ENCODE measurements at places on chromosomes 11 and 22.
A peak's percentile ranks its signal among the peaks of the same experiment; 100 is the strongest.

DNA sequence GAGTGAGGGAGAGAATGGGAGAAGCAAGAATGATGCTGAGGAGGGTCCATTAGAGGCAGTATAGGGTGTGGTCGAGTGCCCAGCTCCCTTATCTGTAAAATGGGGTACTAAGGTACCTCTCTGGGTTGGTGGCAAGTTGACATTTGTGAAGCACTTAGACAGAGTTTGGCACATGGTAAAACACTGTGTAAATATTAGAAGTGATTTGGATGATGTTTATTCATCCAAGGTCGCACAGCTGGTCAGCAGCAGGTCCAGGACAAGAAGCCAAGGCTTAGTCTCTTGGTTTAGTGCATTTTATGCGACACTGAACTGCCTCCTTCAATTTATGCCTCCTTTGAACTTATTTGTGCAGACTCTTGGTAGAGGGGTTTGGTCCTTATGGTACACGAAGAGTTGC lies 19.4 kb downstream of the KREMEN1 start:
- DNase-seq: no peak

GRCh38 chr11:106076171-106076918 lies 802 bp downstream of the KBTBD3 start:
- DNase-seq: peak; percentile 1

DNA sequence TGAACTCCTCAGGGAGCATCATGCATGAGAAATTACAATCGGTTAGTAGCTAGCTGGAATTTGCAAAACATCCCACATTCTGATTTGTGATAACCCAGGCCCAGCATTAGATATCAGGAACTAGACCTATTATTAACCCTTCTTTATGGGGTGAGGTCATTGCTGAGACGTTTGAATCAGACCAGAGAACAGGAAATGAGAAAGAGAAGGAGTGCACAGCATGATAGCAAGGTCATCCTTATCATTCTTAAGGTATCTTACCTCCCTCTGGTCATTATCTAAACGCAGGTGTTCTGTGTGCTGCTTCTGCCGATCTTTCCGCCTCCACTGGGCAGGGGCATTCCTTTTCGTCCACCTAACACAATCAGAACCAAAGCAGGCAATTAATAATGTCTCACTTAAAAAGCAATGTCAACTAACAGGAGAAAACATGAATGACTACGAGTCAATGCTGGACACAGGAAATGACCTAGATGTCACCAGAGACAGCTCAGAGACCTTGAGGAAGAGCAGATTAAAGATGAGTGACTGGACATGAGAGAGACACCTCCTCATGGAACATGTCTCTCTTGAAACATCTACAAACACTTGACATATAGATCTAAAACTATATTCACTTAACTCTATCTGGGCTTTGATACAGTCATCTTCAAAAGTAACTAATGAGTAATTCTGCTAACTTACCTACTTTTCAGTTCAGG lies 78.3 kb upstream of the SCUBE2 start:
- DNase-seq: no peak

DNA sequence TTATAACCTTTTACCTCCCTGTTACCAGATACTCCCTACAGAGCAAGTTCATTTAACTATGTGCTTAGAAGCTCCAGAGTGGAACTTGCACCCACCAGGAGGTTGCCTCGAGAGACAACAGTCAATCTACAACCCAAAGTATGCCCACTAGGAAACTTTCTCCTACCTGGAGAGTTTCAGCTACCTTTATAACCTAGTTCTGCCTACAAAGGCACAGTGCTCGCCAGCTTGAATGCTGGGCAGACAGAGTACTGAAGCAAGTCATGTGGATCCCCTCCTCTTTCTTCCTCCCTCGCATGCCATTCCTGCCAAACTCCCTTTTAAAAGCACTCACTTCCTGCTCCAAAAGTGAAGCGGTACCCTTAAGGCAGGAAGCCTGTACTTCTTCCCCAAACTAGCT lies 258.9 kb downstream of the SWAP70 start:
- DNase-seq: no peak

- no peak for DNase-seq
These were observed 88.6 kb upstream of the KCNQ1OT1 start for GRCh38 chr11:2788168-2789071.

DNA sequence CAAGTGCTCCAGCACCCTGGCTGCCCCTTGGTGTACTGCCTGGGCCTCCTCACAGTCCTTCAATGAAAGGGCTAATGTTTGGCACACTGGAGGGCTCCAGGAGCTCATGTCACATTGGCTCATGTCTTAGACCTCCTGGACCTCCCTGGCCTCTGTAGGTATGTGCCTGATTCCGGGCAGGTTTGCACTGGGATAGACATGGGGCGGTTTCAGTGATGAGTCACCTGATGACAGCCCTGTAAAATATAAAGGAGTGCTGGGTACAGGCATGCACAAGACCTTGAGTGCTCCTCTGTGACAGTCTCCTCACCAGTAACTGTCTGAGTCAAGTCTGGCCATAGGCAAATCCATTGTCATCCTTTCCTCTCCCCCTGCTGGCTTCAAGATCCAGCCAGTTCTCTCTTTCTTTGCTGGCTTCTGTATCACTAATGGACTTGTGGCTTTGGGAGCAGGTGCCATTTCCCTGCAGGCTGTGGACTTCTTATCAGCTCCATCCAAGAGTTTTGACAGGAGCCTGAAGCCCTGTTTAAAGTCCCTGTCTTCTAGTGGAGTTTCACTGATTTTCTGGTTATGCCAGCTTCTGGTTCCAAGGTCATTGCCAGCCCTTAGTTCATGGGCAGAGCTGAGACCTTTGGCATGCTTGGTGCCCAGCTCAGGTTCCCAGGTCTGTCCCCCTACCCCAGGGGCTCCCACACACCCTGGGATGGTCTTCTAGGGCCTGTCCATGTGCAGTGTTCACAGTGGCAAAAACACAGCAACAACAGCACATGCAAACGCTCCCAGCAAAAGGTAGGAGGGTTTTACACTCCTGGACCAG lies 22.7 kb upstream of the P2RY2 start:
- peak; percentile 81 for DNase-seq

DNA sequence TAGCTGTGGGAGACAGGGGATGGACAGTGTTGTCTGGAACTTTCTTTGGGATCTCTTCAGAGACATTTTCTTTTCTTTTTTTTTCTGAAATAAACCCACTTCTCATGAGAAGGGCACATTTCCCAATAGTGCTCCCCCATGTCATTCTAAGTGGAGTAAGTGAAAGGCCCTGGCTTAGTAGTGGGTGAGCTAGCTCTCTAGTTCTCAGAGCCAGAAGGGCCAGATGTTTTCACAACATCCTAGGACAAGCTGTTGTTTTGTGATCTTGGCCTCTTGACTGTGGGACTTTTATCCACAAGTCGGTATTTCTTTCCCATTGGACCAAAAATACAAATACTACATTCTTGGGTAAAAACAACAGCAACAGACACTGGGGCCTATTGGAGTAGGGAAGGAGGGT lies 607.7 kb upstream of the TENM4 start:
- DNase-seq: no peak

Measured in RWPE1 (cell line).